Stimulated activated memory B cell treated with anti-CD40 and anti-IgM and Interleukin-4, amounts not matched to agents 10 μg/mL and 1 μg/mL and 100 μg/mL, for 72 hours (primary cell): ENCODE measurements at places on chromosomes 2 and 18.

DNA sequence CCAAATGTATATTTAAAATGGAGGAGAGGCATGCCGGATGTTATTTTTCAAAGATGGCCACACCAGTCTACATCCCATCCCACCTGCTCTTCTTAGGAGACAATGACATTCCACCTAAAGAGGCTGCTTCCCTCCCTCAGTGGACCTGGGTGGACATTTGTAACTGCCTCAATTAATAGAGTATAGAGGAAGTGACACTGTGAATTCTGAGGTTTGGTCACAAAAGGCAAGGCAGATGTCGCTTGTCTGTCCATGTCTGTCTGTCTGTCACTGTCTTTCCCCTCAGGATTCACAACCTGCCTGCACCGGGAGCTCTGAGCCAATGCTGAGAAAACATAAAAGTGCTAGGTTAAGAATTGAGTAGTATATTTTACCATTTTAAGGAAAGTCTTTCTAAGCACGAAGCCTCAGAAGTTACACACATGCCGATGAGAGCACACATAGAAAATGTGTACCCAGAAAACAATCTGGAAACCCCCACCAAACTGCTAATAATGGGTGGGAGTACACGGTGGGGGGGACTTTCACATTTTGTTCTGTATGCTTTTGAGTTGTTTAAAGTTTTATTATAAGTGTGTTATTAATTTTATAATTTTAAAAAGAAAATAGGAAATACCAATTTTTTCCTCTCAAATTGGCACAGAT is 21.0 kb downstream of the MIB1 start:
- H3K27me3 ChIP-seq = no peaks in the 10 kb centered on the region
- no peak for ATAC-seq
- H3K4me1 ChIP-seq = peaks cover 28% of the 10 kb centered on the region
- H3K4me3 ChIP-seq = no peak overlapping the region

DNA sequence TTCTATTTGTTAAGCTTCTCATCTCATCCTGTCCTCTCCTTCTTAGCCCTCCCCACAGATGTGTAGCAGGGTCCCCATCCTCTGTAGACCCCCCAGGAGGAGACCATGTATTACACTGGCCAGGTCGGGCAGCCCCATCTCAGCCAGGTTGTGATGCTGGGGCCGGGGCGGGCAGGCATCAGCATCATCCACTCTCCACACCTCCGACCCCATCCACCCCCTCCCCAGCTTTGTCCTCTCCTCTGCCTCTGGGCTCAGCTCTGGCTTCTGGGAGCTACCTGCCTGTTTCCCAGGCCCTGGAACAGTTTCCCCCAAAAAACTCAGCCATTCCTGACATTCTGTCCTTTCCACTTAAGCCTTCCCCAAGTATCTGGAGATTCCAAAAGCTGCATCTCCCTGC is 49.2 kb downstream of the GBX2 start:
- H3K4me3 ChIP-seq = no peak overlapping the region
- peaks cover 26% of the 10 kb centered on the region for H3K27me3 ChIP-seq
- no peak for ATAC-seq
- H3K4me1 ChIP-seq = no peaks in the 10 kb centered on the region
- no peak overlapping the region for H3K27ac ChIP-seq

- peaks cover 42% of the 10 kb centered on the region for H3K36me3 ChIP-seq
- H3K27ac ChIP-seq = no peak overlapping the region
- ATAC-seq = peak; percentile 72
- no peaks in the 10 kb centered on the region for H3K27me3 ChIP-seq
- H3K4me3 ChIP-seq = no peak overlapping the region
Measured at GRCh38 chr2:227534714-227535113, 62.8 kb downstream of the AGFG1 start.

DNA sequence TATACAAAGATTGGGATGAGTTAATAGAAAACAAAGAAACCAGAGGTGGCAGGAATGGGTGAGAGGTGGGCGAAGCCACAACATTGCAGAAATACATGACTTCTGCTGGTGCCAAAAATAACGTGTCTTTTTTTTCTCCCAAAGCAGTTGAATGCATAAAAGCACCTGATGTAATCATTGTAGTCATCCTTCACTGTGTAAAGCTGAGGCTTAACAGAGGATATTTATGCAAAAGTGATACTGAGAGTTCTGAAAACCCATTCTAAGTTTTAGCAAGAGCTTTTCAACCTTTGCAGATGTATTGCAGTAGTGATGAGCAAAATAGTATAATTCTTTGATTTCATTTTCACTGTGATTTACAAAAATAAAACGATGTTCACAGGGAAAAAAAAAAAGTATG is 173.0 kb downstream of the PTGR3 start:
- no peaks in the 10 kb centered on the region for H3K27me3 ChIP-seq
- no peak overlapping the region for H3K4me3 ChIP-seq
- H3K27ac ChIP-seq = no peak overlapping the region
- no peaks in the 10 kb centered on the region for H3K4me1 ChIP-seq
- ATAC-seq = no peak

- no peak for ATAC-seq
- H3K4me3 ChIP-seq = no peak overlapping the region
- H3K27me3 ChIP-seq = peaks cover 18% of the 10 kb centered on the region
- H3K27ac ChIP-seq = no peak overlapping the region
- no peaks in the 10 kb centered on the region for H3K36me3 ChIP-seq
Measured at GRCh38 chr2:8168876-8169424, 512.9 kb upstream of the ID2 start.

DNA sequence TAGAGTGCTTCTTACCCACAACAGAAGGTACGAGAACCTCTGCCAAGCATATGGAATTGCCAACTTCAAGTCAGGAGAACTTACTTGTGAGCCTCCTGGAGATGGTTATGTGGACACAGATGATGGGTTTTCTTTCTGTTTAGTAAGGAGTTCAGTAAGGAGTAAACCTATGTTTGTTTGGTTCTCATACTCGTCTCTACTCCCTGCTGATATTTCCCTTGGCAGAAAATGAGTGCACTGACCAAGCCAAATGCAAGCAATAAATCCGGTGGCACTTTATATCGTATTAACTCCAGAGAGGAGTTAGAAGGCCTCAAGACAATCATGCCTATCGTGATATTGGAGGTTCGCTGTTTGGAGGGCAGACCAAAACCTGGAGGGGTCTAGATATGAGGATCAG is 83.2 kb upstream of the CYP1B1 start:
- H3K36me3 ChIP-seq = no peaks in the 10 kb centered on the region
- H3K4me3 ChIP-seq = no peak overlapping the region
- H3K4me1 ChIP-seq = no peaks in the 10 kb centered on the region
- no peak for ATAC-seq

DNA sequence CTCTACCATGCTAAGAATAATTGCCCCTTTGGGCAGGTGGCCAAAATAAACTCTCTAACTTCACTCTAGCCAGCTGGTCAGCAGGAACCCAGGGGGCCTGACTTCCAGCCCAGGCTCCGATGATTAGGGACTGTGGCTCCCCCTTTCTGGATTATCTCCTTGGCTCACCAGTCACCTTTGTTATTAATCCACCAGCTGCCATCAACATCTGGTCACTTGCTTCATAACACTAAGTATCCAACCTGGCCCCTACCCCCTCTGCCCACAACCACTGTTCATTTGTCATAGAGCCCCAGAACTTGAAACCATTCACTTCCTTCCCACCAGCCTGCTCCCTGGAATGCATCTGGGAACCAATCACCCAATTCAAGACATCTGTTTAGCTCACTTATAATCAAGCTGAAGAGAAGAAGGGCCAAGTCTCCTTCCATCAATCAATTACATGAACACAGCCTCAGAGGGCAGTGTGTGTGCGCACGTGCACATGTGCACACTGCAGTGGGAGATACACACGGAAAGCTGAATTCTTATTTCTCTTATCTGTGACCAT is 215.1 kb downstream of the ALK start:
- H3K27ac ChIP-seq = no peak overlapping the region
- H3K4me1 ChIP-seq = no peaks in the 10 kb centered on the region
- no peak for ATAC-seq
- no peaks in the 10 kb centered on the region for H3K36me3 ChIP-seq
- no peak overlapping the region for H3K4me3 ChIP-seq

DNA sequence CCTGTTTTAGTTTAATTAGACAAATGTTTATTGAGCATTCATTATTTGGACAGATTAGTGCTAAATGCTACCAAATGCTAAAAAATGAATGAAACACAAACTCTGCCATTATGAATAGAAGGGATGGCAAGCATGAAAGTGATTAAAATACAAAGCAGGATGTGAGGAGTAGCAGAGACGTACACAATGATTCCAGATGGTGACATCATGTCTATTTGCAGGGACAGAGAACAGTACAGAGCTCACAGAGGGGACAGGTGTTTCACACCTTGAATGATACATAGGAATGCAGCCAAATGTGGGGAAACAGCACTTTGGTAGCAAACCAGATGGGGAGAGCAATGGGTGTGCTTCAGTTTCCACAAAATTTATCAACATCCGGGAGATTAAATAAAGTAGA is 76.3 kb downstream of the CD226 start:
- no peak overlapping the region for H3K4me3 ChIP-seq
- no peaks in the 10 kb centered on the region for H3K27me3 ChIP-seq
- no peak for ATAC-seq
- H3K27ac ChIP-seq = no peak overlapping the region
- no peaks in the 10 kb centered on the region for H3K36me3 ChIP-seq
- no peaks in the 10 kb centered on the region for H3K4me1 ChIP-seq

DNA sequence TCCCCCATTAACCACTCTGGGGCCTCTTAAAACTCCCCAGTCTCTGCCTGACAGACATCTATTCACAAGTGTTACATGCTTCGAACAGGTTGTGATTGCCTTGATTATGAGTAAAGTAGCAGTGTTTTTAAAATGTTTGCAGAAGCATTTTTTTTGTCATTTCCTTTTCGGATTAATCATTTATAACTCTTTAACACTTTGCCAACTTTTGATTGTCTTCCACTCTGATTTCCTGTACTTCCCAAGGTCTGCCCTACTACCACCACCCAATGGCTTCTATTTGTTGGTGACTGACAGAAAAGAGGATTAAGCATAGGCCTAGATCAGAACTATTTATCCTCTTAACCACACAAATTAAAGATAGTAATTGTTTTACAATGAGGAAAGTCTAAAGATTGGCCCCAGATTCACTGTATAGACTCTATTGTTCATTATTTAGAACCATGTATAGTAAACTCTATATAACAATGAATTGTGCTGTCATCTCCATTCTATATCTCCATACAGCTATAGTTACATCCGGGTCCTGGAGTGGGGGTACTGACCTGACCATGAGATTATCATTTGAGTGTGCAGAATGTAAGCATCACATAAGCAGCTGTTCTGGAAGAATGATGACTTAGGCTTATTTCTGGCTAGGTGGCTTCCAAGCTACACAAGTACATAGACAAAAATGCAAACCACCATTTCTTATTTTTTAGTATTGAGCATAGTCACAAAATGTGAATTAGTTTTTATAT is 110.3 kb upstream of the RBMS1 start:
- peaks cover 10% of the 10 kb centered on the region for H3K27me3 ChIP-seq
- H3K4me3 ChIP-seq = no peak overlapping the region
- H3K27ac ChIP-seq = no peak overlapping the region
- ATAC-seq = no peak
- H3K4me1 ChIP-seq = no peaks in the 10 kb centered on the region

DNA sequence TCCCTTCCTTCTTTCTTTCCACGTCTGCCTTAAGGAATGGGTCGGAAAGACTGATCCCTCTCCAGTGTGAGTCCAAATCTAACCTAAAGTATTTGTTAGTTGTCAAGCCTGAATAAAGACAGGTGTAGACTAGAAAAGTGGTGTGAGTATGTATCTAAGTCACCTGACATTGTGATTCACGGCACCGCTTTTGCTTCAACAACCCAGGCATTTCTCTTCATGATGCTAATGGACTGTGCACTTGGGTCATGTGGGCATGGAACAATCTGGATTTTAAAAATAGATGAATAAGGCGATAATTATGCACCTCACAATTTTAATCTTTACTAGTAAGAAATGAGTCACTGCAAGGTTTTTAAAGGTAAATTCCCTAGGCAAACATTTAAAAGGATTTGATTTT is 107.5 kb downstream of the LIPG start:
- H3K4me1 ChIP-seq = no peaks in the 10 kb centered on the region
- peaks cover 50% of the 10 kb centered on the region for H3K27me3 ChIP-seq
- ATAC-seq = no peak
- no peak overlapping the region for H3K27ac ChIP-seq
- H3K36me3 ChIP-seq = no peaks in the 10 kb centered on the region

DNA sequence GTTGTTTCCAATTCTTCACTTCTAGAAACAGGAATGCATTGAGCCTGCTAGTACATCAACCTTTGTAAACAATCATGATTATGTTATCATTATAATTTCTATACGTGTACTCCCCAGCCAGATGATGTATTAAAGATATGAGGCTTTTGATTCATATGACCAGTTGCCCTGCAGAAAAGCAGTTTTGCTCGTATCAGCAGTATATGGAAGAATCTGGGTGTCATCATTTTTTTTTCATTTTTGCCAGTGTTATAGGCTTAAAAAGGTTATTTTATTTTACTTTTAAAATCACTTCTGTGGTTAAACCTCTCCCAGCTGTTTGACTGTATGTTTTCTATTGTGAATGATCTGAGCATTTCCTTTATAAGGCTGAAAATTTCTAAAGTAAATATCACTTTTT is 471.8 kb upstream of the NRP2 start:
- no peaks in the 10 kb centered on the region for H3K27me3 ChIP-seq
- no peak overlapping the region for H3K27ac ChIP-seq
- H3K4me3 ChIP-seq = no peak overlapping the region
- H3K36me3 ChIP-seq = no peaks in the 10 kb centered on the region
- H3K4me1 ChIP-seq = no peaks in the 10 kb centered on the region

DNA sequence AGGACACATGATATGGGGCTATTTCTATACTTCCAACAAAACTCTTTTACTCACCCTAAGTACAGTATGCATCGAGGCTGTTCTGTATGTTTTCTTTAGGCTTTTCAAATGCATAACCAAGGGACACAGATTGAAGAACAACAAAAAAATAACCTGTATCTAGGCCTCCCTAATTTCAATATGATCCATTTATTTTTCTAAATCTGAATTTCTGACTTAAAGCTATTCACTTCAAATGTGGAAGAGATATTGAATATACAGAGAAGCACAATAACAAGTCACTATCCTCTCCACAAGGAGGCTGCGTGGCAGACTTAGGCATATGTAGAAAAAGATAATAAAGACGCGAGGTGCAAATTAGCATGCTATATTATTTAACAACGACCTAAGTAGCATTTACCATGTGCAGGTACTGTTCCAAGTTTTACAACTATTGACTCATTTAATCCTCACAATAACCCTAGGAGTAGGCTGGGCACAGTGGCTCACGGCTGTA is 39.3 kb upstream of the MFF start:
- no peak overlapping the region for H3K27ac ChIP-seq
- no peak overlapping the region for H3K4me3 ChIP-seq
- no peaks in the 10 kb centered on the region for H3K4me1 ChIP-seq
- no peaks in the 10 kb centered on the region for H3K27me3 ChIP-seq
- H3K36me3 ChIP-seq = peaks cover 40% of the 10 kb centered on the region

DNA sequence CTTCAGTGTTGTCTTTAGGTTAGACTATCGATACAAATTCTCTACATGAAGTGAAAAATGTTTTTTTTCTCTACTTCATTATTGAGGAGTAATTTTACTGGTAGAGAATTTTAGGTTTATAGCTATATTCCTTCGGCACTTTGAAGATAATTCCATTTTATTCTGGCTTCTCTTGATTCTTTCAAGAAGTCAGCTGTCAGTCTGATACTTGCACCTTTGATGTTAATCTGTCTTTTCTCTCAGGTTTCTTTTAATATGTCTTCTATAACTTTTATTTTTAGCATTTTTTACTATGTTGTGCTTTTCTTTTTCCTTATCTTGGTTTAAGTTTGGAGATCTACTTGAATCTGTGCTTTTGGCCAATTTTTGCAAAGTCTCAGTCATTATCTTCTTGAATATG is 18.6 kb downstream of the TSPYL6 start:
- no peaks in the 10 kb centered on the region for H3K4me1 ChIP-seq

GRCh38 chr2:172425336-172425735 is 2.0 kb upstream of the ITGA6 start:
- ATAC-seq = no peak
- no peak overlapping the region for H3K27ac ChIP-seq
- H3K27me3 ChIP-seq = peaks cover 38% of the 10 kb centered on the region
- H3K36me3 ChIP-seq = no peaks in the 10 kb centered on the region
- peaks cover 16% of the 10 kb centered on the region for H3K4me1 ChIP-seq
- no peak overlapping the region for H3K4me3 ChIP-seq
